Left ventricle myocardium superior (tissue), 1 donor: ENCODE measurements at places on chromosomes 2 and 18.

- DNase-seq, result peak; percentile 59
Measured at GRCh38 chr18:59268721-59269562, 4.3 kb downstream of the RAX start.

- no peak for DNase-seq
Measured at GRCh38 chr2:202084265-202084664, 11.2 kb downstream of the KIAA2012 start.

DNA sequence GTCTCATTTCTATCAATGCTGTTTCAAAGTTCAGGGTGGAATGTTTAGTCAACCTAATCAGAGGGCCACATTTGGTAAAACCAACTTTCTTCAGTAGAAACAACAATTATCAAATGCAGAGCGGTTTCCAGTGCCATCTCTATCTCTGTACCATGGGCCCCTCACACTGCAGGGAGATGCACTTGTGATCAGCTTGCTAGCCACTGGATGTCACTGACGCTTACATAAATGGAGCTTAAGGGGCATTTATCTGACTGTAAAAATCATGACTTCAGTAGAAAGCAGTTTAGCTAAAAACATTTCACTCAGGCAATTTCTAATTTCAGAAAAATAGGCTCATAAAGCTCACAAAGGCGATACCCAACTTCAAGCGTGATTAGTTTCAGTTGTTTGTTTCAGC, 678.0 kb downstream of the ZEB2 start:
- DNase-seq, result no peak

DNA sequence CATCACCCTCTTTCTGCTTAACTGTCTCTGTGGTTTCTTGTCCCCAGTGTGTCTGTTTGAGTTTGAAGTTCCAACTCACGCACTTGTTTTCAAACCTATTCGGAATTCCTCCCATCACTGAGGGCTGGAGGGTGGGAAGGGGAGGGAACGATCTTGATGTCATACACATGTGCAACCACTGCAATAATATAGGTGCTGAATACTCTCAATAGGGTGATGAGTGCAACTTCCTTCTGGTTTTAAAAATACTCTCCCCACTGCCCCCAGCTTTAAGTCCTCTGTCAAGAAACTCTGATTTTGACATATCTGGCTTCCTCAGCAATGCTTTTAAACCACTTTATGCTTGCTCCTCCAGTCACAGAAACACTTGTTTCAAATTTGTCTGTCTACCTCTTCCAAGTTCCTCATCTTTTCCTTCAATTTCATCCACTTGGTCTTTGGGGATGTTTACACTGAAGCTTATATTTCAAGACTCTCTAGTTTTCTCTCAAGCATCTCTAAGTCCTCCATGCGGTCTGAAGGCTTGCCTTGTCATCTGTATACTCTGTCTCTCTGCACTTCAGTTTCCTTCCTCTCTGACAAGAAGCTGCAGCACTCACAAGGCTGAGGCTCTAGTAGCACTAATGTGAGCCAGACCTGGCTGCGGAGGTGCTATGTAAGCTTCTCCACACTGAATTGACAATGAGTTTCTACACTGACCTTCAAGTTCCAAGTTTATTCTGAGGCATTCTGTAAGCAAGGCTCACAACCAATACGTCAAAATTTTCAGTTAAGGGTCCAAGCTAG, 422.3 kb downstream of the ZEB2 start:
- no peak for DNase-seq

DNA sequence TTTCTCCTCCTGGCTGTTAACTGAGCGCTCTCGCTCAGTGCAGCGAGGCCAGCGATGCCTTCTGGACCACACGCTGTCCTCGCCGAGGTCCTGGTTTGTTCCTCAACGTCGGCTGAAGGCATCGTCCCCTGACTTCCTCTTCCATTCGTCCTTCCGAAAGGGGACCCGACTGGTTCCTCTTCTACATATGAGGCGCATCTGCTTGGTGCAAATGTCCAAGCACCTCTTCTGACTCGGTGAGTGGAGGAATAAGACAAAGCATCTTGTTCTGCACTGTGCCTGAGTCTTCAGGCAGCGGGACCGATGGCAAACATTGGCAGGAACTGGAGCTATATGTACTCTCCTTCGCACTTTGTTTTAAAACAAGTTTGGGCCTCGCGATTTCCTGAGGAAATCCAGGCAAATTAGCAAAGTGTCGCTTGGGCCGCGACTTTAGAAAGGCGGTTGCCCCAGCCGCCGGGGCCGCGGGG, 621 bp upstream of the KCNS3 start:
- peak; percentile 36 for DNase-seq

DNA sequence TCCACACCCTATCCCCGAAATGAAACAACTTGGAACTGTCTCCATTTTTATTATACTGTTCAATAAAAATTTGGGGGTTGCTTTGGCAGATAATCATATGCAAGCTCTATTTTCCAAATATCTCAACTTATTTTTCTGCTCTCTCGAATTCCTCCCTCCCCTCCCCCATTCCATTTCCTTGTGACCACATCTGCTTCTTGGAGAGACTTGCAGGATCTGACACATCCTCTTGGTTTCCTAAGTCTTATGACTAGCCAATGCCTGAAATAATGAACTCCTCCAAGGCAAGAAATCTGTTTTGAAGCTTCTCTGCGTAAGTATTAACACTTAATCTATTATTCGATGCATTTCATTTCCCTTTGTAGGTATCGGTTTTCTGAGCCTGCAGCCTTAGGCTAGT, 16.1 kb downstream of the TGIF1 start:
- no peak for DNase-seq

- no peak for DNase-seq
Measured at GRCh38 chr2:86466306-86466705, 25.1 kb downstream of the KDM3A start.

GRCh38 chr18:28138816-28139215, 38.1 kb downstream of the CDH2 start:
- DNase-seq, result no peak

DNA sequence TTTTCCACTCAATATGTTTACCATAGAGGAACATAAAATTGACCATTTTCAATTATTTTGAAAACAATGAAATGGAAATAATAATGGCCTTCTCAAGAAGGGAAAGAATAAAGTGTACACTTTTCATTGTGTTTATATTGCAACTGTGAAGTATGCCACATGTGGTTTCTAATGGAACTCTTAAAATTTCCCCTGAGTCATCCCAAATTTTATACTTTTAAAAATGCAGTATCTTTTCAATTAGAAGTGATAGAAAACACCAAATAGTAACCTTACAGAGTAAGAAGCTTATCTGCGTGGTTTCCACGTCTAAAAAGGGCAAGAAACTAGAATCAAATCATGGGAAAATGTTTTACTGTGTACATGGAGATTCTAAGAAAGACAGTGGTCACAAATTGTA, 70.0 kb downstream of the SCG2 start:
- no peak for DNase-seq

GRCh38 chr18:10767658-10768057, 241.8 kb downstream of the NAPG start:
- DNase-seq, result no peak

- no peak for DNase-seq
Measured at GRCh38 chr2:59297816-59298215, 1056.7 kb upstream of the FANCL start.

DNA sequence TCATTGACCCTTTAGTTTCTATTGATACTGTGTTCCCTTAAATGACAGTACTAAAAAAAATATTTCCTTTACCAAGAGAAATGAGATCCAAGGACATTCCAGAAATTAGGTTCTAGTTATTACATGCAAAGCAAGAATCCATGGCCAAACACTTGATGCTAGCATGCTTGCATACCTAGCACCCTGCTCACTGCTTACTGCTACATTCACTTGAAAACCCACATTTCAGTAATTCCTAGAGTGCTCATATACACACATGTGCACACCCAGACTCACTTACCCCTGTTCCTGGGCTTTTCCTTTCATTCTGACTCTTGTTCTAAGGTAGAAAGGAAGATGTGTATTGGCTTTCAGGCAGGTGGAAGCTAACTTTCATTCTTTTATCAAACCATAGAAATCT, 395.9 kb downstream of the THSD7B start:
- DNase-seq, result no peak

- DNase-seq, result no peak
Measured at GRCh38 chr2:216146573-216146972, 37.4 kb downstream of the XRCC5 start.

DNA sequence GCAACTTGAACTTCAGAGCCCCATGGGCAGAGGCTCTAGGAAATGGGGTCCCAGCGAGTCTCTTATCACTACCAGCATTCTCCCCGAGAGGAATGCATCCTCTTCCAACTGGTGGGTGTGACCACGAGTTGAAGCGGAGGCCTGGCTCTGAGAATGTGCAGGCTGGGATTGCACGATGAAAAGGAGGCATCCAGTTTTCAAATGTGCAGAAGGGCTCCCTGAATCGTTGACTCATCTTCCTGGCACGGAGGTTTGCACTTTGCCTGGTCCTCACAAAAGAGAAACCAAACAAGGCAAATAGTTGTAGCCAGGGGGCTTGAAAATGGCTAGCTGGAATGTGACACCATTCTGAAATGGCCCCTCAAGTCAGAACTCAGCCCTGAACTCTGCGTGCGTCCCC, 216.7 kb downstream of the GLI2 start:
- no peak for DNase-seq

- DNase-seq, result no peak
Measured at GRCh38 chr2:157158111-157158510, 99.4 kb upstream of the GALNT5 start.

DNA sequence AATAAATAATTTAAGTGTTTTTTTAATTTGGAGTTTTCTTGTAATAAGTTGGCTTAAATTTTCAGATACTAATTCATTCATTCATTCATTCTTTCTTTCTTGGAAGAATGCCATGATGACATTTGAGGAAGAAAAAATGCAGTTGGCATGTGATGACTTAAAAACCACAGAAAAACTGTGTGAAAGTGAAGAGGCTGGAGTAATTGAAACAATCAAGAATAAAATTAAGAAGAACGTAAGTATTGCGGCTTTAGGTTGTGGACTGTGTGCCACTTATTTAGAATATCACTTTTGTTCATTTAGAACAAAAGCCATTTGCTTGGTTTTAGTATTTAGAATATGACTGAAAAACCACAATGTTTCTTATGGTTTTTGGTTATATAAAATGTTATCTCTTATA, 51.4 kb downstream of the TTC39C start:
- DNase-seq, result no peak

DNA sequence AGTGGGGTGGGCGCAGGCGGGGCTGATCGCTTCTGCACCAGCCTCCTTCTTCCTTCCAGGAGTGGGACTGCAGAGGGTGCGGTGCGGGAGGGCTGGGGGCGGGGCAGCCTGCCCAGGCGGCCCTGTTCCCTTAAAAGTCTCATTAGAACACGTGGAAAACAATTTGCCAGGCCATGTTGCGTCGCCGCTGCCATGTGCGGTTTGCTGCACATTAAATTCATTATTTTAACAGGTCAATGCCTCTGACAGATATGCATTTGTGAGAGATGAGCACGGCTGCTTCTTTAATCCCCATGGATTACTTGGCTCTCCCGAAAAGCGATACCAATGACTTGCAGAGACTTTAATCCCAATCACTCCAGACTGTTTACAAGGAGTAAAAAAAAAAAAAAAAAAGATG, 139.0 kb downstream of the CELF4 start:
- DNase-seq, result no peak

GRCh38 chr2:134372141-134372540, 118.3 kb downstream of the MGAT5 start:
- no peak for DNase-seq

GRCh38 chr2:188345426-188345825, 53.8 kb downstream of the GULP1 start:
- DNase-seq, result no peak

DNA sequence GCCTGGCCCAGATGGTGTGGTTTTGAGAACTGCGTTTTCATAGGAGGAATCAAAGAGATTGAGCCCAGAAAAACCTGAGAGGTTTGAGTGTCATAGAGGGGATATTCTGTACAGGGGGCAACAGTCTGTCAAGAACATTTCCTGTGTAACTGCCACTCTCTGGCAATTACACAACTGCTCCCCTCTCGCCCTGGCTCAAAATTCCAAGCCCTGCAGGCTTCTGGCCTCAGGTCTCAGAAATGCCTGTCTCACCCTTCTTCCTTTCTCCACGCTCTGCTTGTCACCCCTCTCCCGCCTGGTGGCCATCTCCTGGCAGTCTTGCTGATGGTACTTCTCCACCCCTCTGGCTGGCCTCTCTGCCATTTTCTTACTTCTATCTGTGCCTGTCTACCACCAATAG, 4.0 kb downstream of the VAMP5 start:
- DNase-seq, result no peak

DNA sequence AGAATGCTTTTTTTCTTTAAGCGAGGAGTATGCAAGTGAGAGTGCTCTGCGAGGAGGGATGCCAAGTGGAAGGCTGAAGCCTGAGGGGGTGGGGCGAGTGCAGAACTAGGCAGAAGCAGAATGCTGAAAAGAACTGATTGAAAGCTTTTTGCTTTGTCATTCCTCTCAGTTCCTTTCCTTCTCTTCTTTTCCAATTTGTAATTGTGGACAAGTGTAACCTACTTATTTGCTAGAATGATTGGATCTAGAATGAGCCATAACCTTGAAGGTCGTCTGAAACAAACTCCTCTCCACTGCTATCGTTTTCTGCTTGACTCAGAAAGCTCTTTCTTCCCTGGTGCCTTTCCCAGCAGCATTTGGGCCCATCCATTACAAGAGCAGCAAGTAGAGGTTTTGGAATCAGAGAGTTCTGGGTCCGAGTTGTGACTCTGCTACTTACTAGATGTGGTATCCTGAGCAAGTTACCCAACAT, 115.3 kb downstream of the METTL8 start:
- no peak for DNase-seq

GRCh38 chr2:70639841-70640436, 86.3 kb upstream of the TGFA start:
- DNase-seq, result no peak

GRCh38 chr2:237859533-237860272, at the start of gene RAMP1:
Gene RAMP1 (plus strand): TSS chr2:237859623. CDS start chr2:237859676, 53 bp downstream.
- DNase-seq, result peak; percentile 56

- DNase-seq, result no peak
Measured at GRCh38 chr2:25417715-25418369, 76.1 kb upstream of the DNMT3A start.

DNA sequence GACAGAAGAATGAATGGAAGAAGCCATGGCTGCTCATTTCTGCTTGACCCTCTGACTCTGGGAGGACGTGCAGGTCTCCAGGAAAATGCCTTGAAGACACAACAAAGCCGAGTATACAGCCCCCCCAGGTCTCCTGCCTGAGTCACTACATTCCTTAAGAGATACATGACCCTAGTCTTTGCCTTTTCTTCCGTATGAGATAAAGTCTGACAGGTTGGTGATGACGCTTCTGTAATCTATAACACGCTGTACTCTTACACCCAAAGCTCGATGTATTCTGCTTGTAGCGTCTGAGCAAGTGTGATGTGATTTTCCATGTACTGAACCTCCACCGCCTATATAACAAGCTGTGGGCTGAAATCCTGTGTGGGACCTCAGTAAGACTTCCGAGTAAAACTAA, 77.3 kb downstream of the KCTD1 start:
- no peak for DNase-seq

DNA sequence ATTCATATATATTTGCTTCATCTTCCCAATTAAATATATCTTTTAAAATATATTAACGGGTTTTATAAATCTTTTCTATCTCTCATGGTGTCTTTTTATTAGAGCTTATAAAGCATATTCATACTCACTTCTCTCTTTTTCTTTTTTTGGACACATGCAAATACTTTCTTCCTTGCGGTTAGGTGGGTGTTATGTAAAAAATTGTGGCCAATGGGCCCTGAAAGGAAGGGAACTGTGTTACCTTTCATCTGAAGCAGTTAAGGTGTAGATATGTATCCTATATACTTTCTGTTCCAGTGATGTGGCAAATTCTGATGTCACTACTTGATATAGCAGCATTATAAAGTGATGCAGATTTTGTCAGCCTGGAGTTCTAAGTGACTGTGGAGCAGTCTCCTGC, 714.5 kb downstream of the PLCL1 start:
- no peak for DNase-seq

- no peak for DNase-seq
Measured at GRCh38 chr2:122451040-122451439, 695.6 kb downstream of the TSN start.
